ENCODE measurements at places on chromosomes 3 and 15. TPM values are rescaled to one million over a fixed set of nuclear protein-coding genes. Genes with fewer than 3 reads are reported as not detected.
A peak's percentile ranks its signal among the peaks of the same experiment; 100 is the strongest.

The FAM227B gene
- 4.5 TPM for total RNA-seq

The TP63 gene
- total RNA-seq: 1.3 TPM

DNA sequence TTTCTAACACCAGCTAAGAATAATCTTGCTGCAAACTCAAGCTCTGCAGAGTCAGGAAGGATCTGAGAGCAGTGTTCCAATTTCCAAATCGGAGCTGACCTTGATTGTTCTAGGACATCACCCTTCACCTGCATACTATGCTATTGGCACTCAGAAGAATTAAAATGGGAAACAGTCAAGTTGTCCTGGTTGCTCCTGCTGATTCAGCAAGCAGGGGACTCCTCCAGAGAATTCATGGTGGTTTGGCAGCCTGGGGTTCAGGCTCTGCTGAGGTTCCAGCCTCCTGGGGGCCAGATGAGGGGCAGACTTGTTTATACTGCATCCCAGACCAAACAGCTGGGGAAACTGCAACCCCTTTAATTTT lies 213.7 kb upstream of the ADAMTS9 start:
- H3K4me1 ChIP-seq: peaks cover 8% of the 10 kb centered on the region
- DNase-seq: no peak
- no peaks in the 10 kb centered on the region for H3K27me3 ChIP-seq
- H3K4me3 ChIP-seq: no peak overlapping the region
- no peaks in the 10 kb centered on the region for H3K36me3 ChIP-seq

DNA sequence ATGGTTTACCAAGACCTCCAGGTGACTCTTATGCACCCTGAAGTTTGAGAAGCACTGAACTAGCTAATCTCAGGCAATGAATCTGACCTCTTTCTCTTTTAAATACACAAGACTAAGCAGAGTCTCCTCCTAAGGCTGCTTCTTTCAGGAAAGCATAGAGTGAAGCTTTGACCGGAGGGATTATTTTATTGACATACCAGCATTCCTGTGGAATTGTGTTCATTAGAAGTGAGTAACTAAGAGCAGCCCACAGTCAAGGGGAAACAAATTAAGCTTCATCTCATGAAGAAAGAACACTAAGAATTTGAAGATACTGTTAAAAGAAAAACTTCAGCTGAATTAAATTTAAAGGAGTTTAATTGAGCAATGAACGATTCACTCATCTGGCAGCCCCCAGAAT lies 963.5 kb downstream of the NTRK3 start:
- H3K4me1 ChIP-seq: no peaks in the 10 kb centered on the region
- no peak overlapping the region for H3K4me3 ChIP-seq
- DNase-seq: no peak
- no peaks in the 10 kb centered on the region for H3K36me3 ChIP-seq
- no peak overlapping the region for H3K27ac ChIP-seq
- H3K27me3 ChIP-seq: no peaks in the 10 kb centered on the region

DNA sequence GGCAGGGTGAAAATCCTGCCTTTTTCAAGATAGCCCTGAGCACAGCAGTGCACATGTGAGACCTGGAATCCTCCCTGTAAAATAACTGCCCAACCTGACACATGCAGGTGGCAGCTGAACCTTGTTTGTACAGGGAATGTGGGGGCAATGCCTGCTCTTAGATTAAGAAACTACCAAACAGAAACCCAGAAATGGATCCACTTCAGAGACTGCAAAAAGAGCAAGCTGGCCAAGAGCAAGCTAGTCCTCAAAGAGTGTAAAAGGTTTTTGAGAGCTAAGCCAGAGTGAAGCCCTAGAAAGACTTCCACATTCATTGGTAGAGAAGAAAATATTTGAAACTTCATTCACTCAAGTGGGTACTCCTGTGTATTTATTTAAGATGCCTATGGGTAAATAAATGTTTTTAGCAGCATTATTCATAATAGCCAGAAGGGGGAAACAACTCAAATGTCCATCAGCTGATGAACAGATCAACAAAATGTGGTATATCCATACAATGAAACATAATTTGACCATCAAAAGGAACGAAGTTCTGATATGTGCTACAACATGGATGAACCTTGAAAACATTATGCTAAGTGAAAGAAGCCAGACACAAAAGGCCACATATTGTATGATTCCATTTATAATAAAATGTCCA lies 96.0 kb upstream of the TSC22D2 start:
- H3K4me3 ChIP-seq: no peak overlapping the region
- H3K27me3 ChIP-seq: no peaks in the 10 kb centered on the region
- no peaks in the 10 kb centered on the region for H3K4me1 ChIP-seq
- H3K27ac ChIP-seq: peak overlapping the region; percentile 9
- no peaks in the 10 kb centered on the region for H3K36me3 ChIP-seq

The TBC1D5 gene
- 74.6 TPM for total RNA-seq

The ZNF660 gene
- 5.9 TPM for total RNA-seq

The NAALADL2 gene
- total RNA-seq: 8.5 TPM

The CLSTN2 gene
- total RNA-seq: 3.0 TPM

GRCh38 chr3:73100741-73101559 lies 39.5 kb downstream of the EBLN2 start:
- DNase-seq: peak; percentile 67
- H3K27me3 ChIP-seq: no peaks in the 10 kb centered on the region
- no peaks in the 10 kb centered on the region for H3K36me3 ChIP-seq
- H3K27ac ChIP-seq: no peak overlapping the region
- no peaks in the 10 kb centered on the region for H3K4me1 ChIP-seq
- no peak overlapping the region for H3K4me3 ChIP-seq

The SCAANT1 gene
- total RNA-seq: not detected

The FBXL22 gene
- 0.98 TPM for total RNA-seq

- H3K4me3 ChIP-seq: no peak overlapping the region
- no peaks in the 10 kb centered on the region for H3K36me3 ChIP-seq
- H3K27me3 ChIP-seq: no peaks in the 10 kb centered on the region
- peak; percentile 66 for DNase-seq
Measured at GRCh38 chr3:36786921-36787890, 22.9 kb upstream of the DCLK3 start.

- no peaks in the 10 kb centered on the region for H3K36me3 ChIP-seq
- DNase-seq: peak; percentile 79
- no peaks in the 10 kb centered on the region for H3K27me3 ChIP-seq
Measured at GRCh38 chr3:157174290-157174648, 14.3 kb upstream of the CCNL1 start.

DNA sequence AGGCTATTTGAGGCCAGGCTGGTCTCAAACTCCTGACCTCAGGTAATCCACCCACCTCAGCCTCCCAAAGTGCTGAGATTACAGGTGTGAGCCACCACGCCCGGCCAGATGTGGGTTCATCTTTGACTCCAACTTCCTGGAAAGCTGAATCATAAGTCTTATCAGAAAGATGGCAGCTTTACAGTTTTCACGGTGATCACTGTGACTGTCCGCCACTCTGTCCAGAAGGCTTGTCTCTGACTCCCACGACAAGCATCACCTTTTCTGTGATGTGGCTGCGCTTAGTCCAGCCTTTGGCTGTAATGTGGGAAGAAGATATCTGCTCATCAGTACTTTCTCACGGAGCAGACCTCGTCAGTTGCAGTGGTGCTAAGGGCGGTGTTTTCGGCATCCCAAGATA lies 527.7 kb downstream of the GABRG3 start:
- H3K27me3 ChIP-seq: no peaks in the 10 kb centered on the region
- H3K4me3 ChIP-seq: no peak overlapping the region
- no peaks in the 10 kb centered on the region for H3K36me3 ChIP-seq
- DNase-seq: no peak
- no peaks in the 10 kb centered on the region for H3K4me1 ChIP-seq

GRCh38 chr3:10665592-10665991 lies 150.4 kb upstream of the SLC6A11 start:
- H3K27ac ChIP-seq: no peak overlapping the region
- DNase-seq: no peak
- no peak overlapping the region for H3K4me3 ChIP-seq
- peaks cover 12% of the 10 kb centered on the region for H3K27me3 ChIP-seq

- no peak overlapping the region for H3K27ac ChIP-seq
- no peaks in the 10 kb centered on the region for H3K36me3 ChIP-seq
Measured at GRCh38 chr3:195003006-195003892, 267.7 kb downstream of the XXYLT1 start.

DNA sequence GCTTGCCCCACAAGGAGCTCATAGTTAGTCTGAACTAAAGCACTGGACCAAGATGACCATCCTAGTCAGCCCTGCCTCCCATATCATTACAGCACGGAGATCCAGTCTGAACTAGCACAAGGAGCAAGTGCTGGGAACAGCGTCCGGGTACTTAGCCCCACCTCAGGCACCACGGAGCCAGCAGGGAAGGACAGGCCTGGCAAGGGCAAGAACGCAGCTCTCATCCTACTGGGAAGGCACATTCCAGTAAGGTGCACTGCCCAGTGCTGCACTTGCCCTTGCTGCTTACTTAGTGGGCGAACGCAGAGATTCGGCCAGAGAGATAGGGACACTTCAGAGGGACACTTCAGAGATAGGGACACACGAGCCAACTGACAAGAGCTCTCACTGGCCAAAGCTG lies 27.6 kb downstream of the SEC61A1 start:
- H3K27ac ChIP-seq: no peak overlapping the region
- H3K4me3 ChIP-seq: no peak overlapping the region
- H3K4me1 ChIP-seq: peaks cover 24% of the 10 kb centered on the region
- DNase-seq: peak; percentile 70

The TIMP4 gene
- 6.9 TPM for total RNA-seq

DNA sequence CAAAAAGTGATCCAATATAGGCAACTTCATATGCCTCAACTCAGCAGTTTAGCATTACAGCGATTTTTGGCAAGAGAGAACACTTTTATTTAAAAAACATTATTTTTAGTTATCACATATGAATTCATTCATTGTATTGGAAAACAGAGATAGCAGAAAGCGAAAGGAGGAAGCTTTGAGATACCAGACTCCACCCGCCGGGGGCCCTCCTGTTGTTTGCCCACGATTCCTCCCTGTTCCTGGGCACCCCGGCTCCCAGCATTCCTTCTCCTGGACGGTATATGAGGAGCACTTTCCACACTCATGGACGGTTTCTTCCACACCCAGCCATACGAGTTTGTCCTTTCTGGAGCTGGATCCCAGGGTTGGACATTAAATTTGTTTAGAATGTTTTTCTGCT lies 18.2 kb downstream of the APBA2 start:
- no peaks in the 10 kb centered on the region for H3K4me1 ChIP-seq
- H3K27me3 ChIP-seq: no peaks in the 10 kb centered on the region
- no peak overlapping the region for H3K27ac ChIP-seq
- H3K36me3 ChIP-seq: no peaks in the 10 kb centered on the region

DNA sequence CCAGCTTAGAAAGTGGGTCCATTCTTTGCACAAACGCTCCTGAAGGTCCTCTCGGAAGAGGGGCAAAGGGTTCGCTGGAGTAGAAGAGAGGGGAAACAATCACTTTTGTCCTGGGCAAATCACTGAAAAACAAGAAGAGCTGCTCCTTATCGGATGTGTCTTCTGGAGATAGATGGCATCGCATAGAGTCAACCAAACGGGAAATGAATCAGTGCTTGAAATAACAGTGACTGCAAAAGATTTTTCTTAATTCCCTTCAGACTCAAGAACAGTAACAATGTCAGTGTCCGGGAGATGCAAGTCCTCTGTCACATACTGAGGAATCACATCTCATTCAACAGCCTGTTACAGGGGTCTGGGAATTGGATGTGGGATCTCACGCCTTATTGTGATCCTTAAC lies 78.8 kb upstream of the PCSK6 start:
- no peak overlapping the region for H3K4me3 ChIP-seq
- H3K36me3 ChIP-seq: no peaks in the 10 kb centered on the region
- no peak overlapping the region for H3K27ac ChIP-seq
- DNase-seq: no peak

The ZNF619 gene
- 6.8 TPM for total RNA-seq

The CPNE9 gene
- total RNA-seq: 0.90 TPM

The CORO2B gene
- total RNA-seq: 3.6 TPM

DNA sequence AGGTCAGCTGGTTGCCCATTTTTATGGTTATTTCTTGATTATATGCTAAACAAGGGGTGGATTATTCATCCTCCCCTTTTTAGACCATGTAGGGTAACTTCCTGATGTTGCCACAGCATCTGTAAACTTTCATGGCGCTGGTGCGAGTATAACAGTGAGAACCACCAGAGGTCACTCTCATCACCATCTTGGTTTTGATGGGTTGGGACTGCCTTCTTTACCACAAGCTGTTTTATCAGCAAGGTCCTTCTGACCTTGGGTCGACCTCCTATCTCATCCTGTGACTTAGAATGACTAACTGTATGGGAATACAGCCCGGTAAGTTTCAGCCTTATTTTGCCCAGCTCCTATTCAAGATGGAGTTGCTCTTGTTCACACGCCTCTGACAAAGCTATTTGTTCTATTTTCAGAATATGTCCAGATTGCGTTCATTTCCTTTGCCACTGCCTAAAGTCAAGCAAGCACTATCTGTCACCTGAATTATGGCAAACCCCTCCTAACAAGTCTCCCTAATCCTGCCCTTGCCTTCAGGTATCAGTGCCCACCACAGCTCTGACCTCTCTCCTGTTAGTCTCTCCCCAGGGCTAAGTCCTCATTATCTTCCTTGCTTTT lies 308.5 kb downstream of the ROBO2 start:
- no peak overlapping the region for H3K4me3 ChIP-seq
- H3K27me3 ChIP-seq: no peaks in the 10 kb centered on the region
- H3K4me1 ChIP-seq: no peaks in the 10 kb centered on the region
- no peak overlapping the region for H3K27ac ChIP-seq
- H3K36me3 ChIP-seq: no peaks in the 10 kb centered on the region
- no peak for DNase-seq

The TMEM108 gene
- total RNA-seq: 15.4 TPM

The PRICKLE2 gene
- total RNA-seq: 37.2 TPM

GRCh38 chr3:19725000-19725399 lies 209.0 kb downstream of the EFHB start:
- H3K4me1 ChIP-seq: no peaks in the 10 kb centered on the region
- no peak for DNase-seq
- H3K36me3 ChIP-seq: no peaks in the 10 kb centered on the region
- no peak overlapping the region for H3K27ac ChIP-seq
- H3K27me3 ChIP-seq: no peaks in the 10 kb centered on the region
- H3K4me3 ChIP-seq: no peak overlapping the region

The MAGI1 gene
- 45.8 TPM for total RNA-seq

The BFSP2 gene
- total RNA-seq: not detected

Measured in upper lobe of right lung (tissue), 1 donor.